ENCODE measurements at places on chromosomes 2 and 18.

DNA sequence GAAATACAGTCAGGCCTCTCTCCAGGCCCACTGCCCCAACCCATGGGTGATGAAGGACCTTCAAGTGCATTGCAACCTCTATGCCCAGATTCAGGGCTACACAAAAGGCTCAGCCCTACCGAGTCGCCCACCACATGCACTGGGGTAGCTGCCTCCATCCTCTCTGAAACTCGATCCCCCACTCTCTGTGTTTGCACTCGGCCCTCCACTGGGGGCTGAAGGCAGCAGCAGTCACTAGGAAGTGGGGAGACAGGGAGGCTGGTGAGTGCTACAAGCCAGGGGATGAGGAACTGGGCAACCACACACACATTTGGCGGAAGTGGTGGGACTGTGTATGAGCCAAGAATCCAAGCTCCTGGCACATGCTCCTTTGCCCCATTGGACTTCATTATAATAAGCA lies 94.6 kb downstream of the CERS6 start:
- DNase-seq: no peak

DNA sequence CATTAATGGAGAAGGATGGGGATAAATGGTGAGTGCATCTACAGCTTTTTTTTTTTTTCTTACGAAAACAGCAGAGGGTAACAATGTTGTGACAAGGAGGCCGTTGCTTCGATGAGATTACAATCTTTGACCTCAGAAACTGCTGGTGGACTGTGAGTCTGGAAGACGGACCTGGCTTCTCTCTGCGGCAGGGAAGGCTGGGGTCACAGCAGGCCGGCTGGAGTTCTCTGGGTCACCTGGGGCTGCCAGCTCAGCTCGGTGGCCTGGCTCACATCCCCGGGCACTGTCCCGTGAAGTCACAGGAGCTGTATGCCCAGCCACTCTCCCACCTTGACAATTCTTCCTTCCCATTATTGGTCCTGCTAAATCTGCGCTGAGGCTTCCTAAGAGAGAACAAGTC lies 160.8 kb downstream of the ACKR3 start:
- no peak for DNase-seq

GRCh38 chr18:59229701-59230443 lies 9.9 kb downstream of the GRP start:
- DNase-seq: no peak

DNA sequence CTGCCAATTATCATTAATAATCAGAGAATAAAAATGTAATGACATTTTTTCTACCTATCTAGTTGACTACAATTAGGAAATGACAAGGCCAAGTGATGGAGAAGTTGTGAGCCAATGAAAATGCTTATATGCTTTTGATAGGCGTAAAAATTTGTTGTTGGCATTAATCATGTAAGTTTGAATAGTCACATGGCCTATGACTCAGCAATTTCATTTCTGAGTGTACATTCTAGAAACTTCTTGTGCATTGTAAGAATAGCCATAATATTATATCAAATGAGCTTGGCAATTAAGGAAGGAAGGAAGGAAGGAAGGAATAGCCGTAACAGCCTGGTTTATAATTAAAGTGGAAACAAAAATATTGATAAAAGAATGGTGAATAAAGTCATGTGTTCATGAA lies 179.9 kb downstream of the PTH2R start:
- DNase-seq: no peak

DNA sequence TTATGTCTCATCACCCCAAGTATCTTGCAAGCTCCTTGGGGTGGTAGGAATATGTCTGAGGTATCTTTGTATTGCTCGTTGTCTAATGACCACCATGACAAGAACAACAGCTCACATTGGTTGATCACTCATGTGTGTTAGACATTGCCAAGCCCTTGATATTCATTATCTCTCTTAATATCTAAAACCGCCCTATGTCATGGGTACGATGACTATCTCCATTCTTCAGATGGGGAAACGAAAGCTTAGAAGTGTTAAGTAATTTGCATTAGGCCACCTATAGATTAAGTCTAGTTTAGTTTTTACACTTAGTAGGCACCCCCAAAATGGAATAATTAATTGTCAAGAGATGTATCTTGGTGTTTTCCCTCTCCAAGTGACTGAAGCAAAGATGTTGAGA lies 57.0 kb downstream of the ICOS start:
- no peak for DNase-seq

- DNase-seq: no peak
These were observed 622.6 kb downstream of the EPHA4 start for GRCh38 chr2:220949466-220949865.

- no peak for DNase-seq
These were observed 10.9 kb downstream of the SERPINB12 start for GRCh38 chr18:63553081-63553480.

DNA sequence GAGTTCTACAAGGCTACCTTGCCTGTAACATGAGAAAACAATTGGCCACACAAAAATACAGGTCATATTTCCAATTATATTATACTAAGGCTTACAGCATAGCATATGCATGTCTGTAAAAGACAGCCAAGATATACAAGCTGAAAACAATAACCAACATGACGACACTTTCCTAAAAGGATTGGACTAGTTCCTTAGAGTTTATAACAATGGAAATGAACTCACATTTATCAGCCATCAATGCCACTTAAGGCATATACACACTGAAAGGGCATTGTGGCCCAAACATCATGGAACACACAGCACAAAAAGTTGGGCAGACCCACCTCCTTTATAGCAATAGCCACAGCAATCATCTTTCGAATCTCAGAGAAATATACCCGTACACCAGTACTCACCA lies 52.0 kb downstream of the SLC40A1 start:
- no peak for DNase-seq

GRCh38 chr2:229090225-229090624 lies 180.9 kb downstream of the PID1 start:
- DNase-seq: no peak

DNA sequence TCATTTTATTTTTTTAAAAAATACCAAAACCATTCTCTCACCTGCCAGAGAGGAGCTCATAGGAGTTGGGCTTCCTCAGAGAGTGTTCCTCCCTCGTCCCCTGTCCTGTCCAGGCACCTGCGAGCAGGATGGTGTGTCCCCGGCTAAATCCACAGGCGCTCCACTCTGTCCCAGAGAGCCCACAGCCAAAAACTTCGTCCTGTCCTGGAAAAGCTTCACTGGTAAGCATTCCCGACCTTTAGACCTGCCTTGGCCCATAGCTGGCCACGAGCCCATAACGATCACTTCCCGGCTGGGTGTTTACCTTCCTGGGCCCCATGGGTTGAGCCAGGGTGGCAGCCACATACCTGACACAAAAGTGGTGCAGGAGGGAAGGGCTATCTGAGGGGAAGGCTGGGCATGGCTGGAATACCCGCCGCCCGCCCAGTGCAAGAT lies at the start of gene NGEF:
NGEF (minus strand) TSS at position 230 of the 435 bp plus-strand sequence. CDS start 38,366 bp downstream, outside the sequence.
- peak; percentile 69 for DNase-seq

GRCh38 chr2:228493852-228494251 lies 312.4 kb upstream of the SPHKAP start:
- no peak for DNase-seq

GRCh38 chr2:187198136-187198535 lies 249.9 kb downstream of the CALCRL start:
- DNase-seq: no peak

All from suprapubic skin (tissue), 4 donors.